ENCODE measurements at places on chromosomes 1 and 21.

- no peak for DNase-seq
Measured at GRCh38 chr1:3658231-3658615, 5.9 kb downstream of the TP73 start.

DNA sequence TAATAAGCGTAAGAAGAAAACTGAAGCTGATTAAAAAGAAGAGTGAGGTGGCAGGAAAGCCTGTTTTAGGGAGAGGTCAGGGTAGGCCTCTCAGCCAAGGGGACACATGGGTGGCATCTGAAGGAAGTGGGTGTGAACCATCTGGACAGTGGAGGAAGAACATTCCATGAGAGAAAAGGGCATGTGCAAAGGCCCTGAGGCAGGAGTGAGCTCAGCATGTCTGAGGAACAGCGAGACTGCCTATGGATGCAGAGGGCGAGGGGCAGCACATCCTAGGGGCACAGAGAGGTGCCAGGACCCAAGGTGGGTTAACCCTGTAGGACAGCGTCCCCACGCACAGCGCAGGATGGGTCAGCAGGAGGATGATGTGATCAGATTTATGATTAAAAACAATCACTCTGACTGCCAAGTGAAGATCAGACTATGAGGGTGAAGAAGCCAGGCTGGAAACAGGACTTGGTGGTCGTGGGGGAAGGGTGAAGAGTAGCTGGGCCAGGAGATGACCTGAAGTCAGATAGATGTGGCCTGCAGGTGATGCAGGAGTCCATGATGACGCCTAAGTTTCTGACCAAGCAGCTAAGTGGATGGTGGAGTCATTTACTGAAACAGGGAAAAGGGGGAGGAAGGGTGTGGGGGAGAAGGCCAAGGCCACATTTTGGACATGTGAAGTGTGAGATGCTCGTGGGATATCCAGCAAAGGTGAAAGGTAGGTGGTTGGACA lies 37.9 kb downstream of the PABPC4 start:
- DNase-seq: no peak

GRCh38 chr1:233672732-233673131 lies 58.8 kb downstream of the KCNK1 start:
- no peak for DNase-seq

DNA sequence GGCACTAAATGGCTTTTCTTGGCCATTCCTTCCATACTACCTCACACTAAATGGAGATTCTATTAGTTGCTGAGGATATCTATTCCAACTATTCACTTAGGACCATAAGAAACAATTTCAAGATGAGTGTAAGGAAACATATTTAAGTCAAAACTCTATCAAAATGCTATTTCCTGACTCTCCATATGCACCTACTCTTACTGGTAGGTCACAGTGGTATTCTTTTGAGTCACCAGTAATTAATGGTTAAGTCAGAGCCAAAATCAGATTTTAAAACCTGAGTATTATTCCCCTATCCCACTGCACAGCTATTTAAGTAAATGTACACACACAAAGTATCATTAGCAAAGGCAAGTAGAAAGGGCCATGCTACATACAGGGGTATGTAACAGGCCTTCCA lies 50.3 kb downstream of the ARID4B start:
- no peak for DNase-seq

GRCh38 chr1:88877382-88877825 lies 14.0 kb downstream of the GTF2B start:
- DNase-seq: no peak

- DNase-seq: no peak
Measured at GRCh38 chr1:178486100-178487069, 10.4 kb downstream of the CLEC20A start.

- DNase-seq: no peak
Measured at GRCh38 chr21:43644609-43645008, 14.7 kb downstream of the HSF2BP start.

- no peak for DNase-seq
Measured at GRCh38 chr1:1355416-1355815, 2.9 kb downstream of the MXRA8 start.

- DNase-seq: no peak
Measured at GRCh38 chr1:7679873-7680206, 91.3 kb upstream of the VAMP3 start.

DNA sequence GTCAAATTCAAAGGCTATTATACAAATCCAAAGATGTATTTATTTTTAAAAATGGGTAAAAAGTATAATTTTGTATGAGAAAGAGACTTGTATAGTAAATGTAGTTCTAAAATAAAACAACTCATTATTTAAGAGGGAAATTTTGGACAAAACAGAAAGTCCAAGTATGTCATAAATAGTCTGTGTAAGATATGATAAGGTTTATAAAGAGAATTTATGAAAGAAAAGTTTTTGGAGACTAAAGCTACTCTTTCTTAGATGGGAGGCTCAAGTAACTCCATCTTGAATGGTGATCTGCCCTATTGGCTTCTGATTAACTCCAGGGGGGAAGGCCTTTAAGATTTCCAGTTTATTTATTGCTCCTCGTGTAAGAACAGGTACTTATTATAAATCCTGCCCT lies 14.7 kb upstream of the OR2T27 start:
- DNase-seq: no peak

DNA sequence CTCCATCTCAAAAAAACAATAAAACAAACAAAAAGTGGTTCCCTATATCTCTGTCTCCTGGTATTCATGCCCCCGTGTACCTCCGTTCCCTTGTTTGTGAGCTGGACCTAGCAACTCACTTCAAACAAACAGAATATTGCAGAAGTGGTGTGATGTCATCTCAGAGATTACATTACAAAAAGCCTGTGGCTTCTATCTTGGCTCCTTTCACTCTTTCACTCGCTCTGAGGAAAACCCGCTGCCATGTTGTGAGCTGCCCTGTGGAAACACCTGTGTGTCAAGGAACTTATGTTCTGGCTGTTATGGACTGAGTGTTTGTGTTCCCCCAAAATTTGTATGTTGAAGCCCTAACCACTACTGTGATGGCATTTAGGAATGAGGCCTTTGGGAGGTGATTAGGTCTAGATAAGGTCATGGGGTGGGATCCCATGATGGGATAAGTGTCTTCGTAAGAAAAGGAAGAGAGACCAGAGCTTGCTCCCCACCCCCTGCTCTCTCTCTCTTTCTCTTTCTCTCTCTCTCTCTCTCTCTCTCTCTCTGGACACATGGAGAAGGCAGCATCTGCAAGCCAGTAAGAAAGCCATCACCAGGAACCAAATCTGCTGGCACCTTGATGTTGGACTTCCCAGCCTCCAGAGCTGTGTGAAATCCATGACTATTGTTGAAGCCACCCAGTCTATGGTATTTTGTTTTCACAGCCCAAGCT lies 7.4 kb upstream of the HYI start:
- no peak for DNase-seq

GRCh38 chr21:15667010-15667409 lies 62.8 kb upstream of the USP25 start:
- DNase-seq: no peak

- no peak for DNase-seq
Measured at GRCh38 chr1:44757420-44757819, 17.8 kb downstream of the KIF2C start.

- no peak for DNase-seq
Measured at GRCh38 chr1:42691157-42691498, 8.9 kb downstream of the YBX1 start.

- DNase-seq: no peak
Measured at GRCh38 chr1:236861560-236862218, 66.6 kb downstream of the MTR start.

DNA sequence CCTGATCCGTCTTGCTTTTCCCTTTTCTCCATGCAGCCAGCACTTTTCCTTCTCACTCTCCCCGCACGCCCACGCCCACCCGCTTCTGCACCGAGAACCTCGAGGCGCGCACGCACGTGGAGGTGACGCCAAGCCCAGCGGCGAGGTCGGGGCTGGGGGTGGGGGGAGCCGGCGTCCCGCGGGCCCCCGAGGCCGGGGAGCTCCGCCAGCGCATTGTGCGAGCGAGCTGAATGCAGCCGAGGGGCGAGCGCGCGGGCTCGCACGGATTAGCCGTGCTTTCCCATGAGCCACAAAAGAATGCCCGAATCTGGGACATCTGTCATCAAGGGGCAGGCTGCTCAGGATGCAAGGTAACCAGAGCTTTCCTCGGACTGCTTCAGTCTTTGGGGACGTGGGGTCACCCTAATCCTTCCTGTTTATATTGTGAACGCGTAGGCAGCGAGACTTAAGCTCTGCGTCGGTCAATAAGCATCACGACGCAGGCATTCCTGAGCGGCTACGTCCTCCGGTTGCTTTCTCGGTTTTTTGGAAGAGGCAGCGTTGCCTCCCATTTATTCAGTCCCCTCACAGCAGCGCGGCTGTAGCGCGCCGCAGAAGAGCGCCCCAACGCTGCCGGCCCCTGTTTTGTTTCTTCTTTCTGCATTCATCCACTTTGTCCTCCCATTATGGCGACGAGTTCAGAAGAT lies 67.3 kb upstream of the AKT3 start:
- DNase-seq: no peak

DNA sequence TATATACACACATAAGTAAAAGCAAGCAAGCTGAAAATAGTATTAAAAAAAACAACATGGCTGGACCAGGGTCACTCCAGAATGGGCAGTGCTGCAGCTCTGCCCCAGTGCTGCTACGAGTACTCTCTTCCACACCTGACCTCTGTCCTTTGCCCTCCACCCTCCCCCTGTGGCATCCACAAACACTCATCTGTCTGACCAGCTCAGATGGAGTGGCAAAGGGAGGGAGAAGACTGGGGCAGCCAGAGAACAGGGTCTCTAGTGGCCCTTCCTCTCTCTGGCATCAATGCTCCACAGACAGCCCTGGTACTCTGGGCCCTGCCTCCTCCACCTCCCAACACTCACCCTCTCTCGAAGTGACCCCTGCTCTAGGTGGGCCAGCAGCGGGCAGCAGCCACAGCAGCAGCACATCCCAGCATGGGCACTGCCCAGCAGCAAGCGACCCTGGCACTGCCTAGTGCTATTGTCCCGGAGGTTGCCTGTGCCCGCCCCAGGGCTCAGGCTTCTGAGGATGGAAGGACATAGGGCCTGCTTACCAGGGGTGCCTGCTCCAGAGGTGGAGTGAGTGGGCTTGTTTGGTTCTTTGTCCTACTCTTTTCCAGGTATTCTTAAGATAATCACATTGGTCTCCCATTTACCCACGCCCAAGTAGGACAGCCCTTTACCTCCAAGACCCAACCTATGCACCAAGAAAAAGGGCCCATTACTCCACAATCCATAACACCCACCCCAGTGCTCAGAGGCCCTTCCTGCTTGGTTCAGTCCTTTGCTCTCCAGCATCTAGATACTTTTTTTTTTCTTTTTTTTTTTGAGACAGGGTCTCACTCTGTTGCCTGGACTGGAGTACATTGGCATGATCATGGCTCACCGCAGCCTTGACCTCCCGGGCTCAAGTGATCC lies 6.2 kb downstream of the ARHGEF2 start:
- no peak for DNase-seq

GRCh38 chr1:185373813-185374529 lies 56.9 kb upstream of the IVNS1ABP start:
- DNase-seq: no peak

- DNase-seq: peak; percentile 37
Measured at GRCh38 chr1:60281360-60281932, 207.9 kb upstream of the C1orf87 start.

GRCh38 chr1:46370214-46370633 lies 23.9 kb upstream of the FAAH start:
- DNase-seq: peak; percentile 27

- no peak for DNase-seq
Measured at GRCh38 chr1:221032637-221033280, 153.5 kb downstream of the HLX start.

DNA sequence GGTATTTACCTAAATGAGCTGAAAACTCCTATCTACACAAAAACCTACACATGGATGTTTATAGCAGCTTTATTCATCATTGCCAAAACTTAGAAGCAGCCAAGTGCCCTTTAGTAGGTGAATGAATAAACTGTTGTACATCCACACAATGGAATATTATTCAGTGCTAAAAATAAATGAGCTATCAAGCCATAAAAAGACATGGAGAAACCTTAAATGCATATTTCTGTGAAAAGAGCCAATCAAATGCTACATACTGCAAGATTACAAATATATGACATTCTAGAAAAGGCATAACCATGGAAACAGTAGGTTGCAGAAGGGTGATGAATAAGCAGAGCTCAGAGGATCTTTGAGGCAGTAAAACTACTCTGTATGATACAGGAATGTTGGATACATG lies 23.3 kb downstream of the ABCB10 start:
- no peak for DNase-seq

- no peak for DNase-seq
Measured at GRCh38 chr1:195970209-195970608, 638.0 kb downstream of the KCNT2 start.

DNA sequence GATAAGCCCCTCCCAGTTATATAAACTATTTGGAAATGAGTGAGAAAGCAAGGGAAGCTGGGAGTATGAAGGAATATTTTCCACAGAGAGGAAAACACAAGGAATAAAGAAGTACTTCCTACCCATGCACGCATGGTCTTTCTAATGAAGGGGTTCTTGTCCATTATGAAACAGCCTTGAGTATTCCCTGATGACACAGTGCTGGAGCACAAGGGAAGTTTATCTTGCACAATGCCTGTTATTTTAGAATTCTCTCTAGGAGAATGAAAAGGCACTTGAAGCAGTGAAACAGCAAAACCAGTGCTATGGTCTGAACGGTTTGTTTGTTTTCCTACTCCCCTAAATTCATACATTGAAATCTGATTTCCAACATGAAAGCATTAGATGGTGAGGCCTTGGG lies 38.6 kb upstream of the ADAMTS1 start:
- no peak for DNase-seq

GRCh38 chr1:176648556-176648955 lies 185.6 kb downstream of the PAPPA2 start:
- no peak for DNase-seq

DNA sequence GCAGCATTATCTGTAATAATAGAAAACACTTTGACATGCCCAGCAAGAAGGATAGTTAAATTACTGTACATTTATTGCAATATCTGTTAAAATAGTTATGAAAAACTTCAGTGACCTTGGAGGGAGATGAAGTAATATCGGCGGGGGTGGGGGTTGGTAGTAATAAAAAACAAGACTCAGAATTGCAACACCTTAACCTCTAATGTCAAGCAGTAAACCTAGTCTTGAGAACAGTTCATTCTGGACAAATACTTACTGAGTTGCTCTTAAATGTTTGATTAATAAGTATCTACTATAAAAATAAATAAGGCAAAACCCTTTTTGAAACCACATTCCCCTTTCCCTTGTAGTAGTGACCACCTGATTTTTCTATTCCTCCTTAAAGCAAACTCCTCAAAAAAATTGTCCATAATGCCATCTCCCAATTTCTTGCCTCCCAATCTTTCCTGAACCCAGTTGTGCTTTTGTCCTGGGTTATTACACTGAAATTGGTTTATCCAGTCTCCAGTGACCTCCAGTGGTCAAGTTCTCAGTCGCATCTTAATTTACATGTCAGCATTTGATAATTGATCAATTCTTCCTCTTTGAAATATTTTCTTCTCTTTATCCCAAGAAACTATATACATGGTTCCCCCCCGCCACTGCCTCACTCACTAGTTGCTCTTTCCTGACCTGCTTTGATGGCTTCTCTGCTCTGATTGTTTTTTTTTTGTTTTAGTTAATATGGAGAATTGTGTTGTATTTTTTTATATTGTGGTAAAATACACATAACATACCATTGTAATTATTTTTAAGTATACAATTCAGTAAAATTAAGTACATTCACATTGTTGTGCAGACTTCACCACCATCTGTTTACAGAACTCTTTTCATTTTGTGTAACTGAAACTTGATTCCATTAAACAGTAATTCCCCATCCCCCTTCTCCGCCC lies 36.8 kb downstream of the RAP1A start:
- DNase-seq: no peak
